Pons (tissue), 1 donor: ENCODE measurements at places on chromosomes 2 and 18.
A peak's percentile ranks its signal among the peaks of the same experiment; 100 is the strongest.

- DNase-seq, result no peak
Observed at GRCh38 chr2:144583741-144584453, 64.0 kb upstream of the ZEB2 start.

DNA sequence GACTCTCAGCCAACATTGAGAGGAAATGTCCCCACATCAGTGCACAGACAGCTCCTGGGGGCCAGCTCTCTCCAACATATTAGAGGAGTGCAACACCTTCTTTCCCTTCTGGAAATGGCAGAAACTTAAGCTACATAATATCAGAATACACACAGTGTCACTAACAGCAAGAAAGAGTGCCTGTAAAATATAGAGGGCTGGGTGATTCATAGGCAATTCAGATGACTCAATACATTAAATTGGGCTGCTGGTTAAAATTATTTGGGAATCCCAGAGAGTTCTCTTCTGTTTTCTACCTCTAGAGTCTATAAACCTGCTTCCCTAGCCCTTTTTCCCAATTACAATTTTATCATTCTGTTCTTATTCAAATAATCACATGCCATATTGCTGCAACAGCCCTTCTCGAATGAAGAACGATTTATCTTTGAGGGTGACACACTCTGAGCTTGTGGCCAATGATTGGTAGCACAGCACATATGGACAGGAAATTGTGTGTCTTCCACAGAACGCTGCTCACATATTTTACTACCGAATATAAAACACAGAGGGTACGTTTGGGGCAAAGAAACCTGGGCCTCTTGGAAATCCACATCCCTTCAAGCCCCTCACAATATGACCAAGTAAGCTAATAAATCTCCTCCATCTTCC lies 381.2 kb downstream of the MBD2 start:
- no peak for DNase-seq

DNA sequence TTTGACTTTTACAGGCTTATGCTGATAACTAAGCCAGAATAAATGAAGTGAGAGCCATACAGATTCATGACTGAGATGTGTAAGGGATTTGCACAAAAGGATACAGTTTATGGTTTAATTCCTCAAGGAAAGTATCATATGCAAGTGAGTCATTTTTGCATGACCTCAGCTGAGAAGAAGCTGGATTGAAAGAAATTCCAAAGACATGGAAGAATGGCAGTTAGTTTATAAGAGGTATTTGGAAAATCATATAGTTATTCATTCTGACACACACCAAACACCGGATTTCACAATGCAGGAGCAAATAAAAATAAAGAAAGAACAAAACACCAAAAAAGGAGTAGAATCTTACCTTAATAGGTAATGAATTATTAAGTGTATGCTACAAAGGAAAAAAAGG lies 83.2 kb upstream of the RND3 start:
- DNase-seq, result no peak

GRCh38 chr2:224155371-224155770 lies 116.3 kb upstream of the SERPINE2 start:
- no peak for DNase-seq

DNA sequence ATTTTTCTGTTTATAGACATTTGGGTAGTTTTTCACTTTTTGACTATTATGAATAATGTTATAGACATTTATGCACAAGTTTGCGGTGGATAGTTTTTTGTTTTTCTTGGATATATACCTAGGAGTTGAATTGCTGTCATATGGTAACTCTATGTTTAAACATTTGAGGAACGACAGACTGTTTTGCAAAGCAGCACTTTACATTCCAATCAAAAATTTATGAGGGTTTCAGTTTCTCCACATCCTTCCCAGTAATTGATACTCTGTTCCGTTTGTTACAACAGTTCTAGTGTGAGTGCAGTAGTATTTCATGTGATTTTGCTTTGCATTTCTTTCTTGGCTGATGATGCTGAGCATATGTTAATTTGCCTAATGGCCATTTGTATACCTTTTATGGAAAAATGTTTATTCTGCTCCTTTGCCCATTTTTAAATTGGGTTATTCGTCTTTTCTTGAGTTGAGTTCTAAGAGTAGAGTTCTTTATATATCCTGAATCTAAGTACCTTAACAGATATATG lies 617.3 kb upstream of the LRATD1 start:
- no peak for DNase-seq

DNA sequence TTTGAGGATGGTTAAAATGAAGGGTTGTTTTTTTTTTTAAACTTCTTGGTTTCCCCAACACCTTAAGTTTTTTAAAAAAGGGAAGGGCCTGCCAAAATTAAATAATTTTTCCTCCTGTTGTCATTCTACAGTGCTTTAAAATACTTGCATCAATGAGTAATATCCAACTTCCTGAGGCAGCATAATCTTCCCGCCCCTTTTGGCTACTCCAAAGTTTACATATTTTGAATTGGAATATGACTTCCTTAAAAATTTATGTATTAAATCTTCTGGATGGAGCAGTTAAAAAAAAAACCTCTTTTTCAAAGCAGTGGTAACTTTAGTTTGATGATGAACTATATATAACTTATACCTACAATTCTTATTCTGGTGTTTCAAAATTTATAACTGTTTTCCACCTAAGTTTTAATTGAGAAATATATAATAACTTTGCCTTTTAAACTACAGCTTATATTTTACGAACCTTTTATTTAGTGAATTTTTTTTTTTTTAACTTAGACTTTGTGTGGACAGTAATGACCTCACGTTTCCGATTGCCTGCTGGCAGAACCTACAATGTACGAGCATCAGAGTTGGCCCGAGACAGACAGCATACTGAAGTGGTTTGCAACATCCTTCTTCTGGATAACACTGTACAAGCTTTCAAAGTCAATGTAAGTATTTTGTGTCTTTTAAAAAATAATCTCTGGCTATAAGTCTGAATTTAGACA lies 49.8 kb downstream of the PTPN4 start:
- DNase-seq, result no peak

GRCh38 chr2:70991742-70992141 lies 2.9 kb downstream of the TEX261 start:
- DNase-seq, result no peak

- no peak for DNase-seq
Observed at GRCh38 chr2:189096769-189097447, 82.7 kb downstream of the COL5A2 start.

DNA sequence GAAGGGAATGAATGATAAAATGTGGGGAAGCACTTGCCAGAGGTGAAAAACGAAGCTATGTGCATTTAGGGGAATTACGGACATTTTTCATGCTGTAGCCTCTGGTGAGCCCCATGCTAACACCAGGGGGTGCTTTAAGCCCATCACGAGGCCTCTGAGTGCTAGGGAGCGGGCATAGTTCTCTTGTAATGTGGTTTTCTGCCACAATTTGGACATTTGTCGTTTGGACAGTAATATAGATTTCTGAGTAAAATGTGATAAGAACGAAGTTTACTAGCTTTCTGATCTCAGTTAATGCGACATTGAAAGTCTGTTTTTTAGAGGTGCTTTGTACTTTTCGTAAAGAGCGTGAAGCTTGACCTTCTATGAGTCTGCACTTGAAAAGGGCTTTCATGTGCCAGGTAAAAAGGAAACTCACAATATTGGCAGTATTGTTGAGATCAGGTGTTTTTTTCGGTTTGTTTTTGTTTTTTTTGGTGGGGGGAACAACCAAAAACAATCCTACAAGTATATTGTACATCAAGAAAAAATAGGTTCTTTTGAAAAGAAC lies 50.6 kb downstream of the TRAF3IP1 start:
- peak; percentile 57 for DNase-seq

DNA sequence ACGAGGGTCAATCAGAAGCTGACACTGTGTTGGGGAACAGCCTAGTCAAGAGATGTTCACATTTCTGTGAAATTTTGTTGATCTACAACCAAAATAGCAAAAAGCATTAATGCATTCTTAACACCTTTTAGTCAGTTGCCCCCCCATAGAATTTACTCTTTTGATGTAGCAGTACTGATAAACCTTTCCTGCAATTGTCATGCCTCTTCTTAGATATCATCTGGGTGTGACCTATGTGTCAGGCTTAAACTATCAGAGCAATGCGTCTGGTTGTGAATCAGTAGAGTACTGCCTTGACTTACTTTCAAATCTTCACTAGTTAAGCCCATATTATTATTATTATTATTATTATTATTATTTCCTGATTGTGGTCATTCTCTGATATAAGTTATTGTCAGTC lies 61.9 kb downstream of the GREB1L start:
- DNase-seq, result no peak

DNA sequence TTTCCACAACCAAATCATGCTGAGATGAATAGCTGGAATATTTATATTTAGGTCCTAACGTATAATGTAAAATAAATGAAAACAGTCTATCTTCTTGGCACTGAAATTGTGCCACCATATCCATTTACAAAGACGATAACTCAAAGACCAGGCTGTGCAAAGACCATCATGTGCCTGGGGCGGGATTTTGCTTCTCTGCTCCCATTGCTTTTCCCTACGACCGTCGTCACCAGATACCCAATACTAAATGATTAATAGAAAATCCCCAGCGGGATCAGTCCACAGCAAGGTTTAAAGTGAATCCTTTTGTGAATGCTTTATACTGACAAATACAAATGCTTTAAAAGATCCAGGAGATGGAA lies 194.3 kb upstream of the ARL4C start:
- DNase-seq, result no peak

GRCh38 chr18:36889321-36889720 lies 60.4 kb downstream of the KIAA1328 start:
- DNase-seq, result no peak
